NB4 (cell line): ENCODE measurements at places on chromosomes 16 and 17.
A peak's percentile ranks its signal among the peaks of the same experiment; 100 is the strongest.

GRCh38 chr16:11125936-11126335 lies 130.1 kb downstream of the SOCS1 start:
- no peak for DNase-seq

- peak; percentile 52 for DNase-seq
Observed at GRCh38 chr17:28735242-28735722, 6.7 kb downstream of the NEK8 start.

- no peak for DNase-seq
Observed at GRCh38 chr17:4664230-4664629, 22.8 kb upstream of the ALOX15 start.

DNA sequence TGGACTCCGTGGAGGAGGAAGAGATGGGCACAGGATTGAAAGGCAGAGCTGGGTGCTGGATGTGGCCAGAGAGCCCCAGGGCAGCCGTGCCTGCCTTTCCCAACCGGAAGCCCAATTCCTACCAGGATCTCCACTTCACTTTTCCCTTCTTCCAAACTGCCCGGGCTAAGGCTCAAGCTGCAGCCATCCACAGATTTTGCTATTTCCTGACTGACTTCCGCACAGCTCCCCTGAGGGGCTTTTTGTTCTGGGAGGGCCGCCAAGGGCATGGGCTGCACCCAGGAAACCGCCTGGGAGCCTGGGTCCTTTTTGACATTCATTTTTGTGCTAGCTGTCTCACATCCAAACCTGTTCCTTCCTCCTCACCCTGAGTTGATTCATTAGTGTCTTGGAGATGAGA lies 4.2 kb downstream of the SHISA6 start:
- no peak for DNase-seq

- no peak for DNase-seq
Observed at GRCh38 chr17:65270499-65271253, 133.5 kb downstream of the RGS9 start.

DNA sequence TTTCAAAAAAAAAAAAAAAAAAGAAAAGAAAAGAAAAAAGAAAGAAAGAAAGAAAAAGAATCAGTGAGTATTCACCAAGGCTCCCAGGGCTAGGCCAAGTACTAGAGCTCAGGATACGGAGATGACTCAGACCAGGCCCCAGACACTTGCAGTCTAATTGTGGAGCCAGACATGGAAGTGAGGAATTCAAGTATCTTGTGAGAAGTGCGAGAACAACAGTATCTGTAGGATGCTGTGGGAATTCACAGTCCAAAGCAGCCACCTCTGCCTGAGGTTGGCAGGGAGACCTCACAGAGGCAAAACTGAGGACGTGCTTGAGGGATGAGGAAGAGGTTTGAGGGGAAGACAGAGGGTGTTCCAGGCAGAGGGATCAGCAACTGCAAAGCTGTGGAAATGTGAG lies 14.0 kb upstream of the ALDOA start:
- no peak for DNase-seq

GRCh38 chr16:70258946-70259345 lies 7.2 kb upstream of the EXOSC6 start:
- no peak for DNase-seq

DNA sequence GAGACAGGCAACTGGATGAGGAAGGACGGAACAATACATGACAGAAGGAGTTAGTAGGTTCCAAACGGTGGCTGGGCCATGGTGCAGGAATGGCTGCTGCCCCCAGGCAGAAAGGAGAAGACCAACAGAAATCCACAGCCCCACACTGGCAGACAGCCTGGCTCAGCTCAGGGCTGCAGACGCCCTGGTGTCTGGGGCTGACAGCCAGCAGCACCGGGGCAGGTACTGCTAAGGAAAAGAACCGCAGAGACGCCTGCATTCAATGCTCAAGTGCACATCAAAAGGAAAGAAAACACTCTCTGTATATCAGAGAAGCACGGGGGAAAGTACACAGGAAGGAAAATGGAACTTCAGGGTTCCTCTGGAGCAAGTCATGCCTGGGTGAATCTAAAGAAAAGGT lies 53.4 kb downstream of the GAS7 start:
- no peak for DNase-seq

DNA sequence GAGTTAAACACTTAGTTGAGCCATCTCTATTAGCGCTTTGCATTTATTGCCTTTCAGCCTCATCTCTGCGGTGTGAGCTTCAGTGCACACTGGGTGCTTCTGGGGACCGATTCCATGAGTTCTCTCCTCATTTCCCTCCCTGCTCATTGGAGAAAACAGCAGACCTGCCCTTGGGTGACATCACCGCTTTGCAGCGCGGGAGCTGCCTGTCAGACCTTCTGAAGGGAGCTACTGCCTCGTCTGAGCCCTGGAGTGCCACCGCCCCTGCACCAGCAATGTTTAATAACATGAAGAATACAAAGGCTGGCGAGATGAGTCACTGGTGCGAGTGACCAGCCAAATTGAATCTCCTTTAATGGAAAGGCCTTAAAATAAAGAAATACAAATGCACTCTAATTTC lies 30.2 kb upstream of the CPPED1 start:
- DNase-seq, result no peak

DNA sequence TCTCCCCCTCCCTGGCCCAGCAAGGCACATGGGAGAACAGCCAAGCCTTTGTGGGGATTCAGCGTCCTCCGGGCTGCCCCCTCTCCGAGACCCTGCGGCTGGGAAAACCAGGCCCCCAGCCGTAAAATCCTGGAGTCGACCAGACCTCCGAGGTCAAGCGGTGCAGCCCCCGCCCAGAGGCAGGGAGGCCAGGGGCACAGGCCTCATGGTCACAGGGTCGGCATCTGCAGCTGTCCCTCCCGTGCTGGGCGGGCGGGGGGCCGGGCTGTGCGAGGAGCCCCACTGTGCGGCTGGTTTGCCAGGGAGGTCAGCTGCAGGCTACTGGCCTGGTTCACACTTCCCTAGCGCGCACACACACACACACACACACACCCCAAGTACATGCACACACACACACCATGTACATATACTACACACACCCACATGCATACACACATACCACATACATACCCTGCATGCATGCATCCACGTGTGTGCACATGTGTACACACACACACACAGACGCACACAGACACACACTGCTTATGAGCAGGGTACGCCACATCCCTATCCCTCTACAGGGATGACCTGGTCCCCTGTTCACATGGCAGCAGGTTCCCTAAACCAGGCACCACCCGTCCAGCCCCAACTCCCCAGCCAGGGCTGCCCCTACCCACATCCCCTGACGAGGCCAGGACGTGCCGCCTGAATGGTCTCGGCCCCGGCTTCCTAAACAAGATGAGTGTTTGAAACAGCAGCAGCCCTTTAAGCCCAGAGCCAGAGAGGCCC lies 108.9 kb upstream of the CIBAR2 start:
- no peak for DNase-seq

GRCh38 chr16:68995011-68995504 lies 110.4 kb upstream of the HAS3 start:
- DNase-seq, result peak; percentile 52

GRCh38 chr16:75280331-75280804 lies 28.9 kb upstream of the BCAR1 start:
- no peak for DNase-seq

GRCh38 chr17:10421900-10422542 lies at the start of gene MYH8:
Gene MYH8 (minus strand): TSS chr17:10421950. CDS start chr17:10420227, 1,723 bp downstream.
- DNase-seq, result no peak

- peak; percentile 44 for DNase-seq
Observed at GRCh38 chr16:8571061-8571596, 19.2 kb downstream of the TMEM114 start.

DNA sequence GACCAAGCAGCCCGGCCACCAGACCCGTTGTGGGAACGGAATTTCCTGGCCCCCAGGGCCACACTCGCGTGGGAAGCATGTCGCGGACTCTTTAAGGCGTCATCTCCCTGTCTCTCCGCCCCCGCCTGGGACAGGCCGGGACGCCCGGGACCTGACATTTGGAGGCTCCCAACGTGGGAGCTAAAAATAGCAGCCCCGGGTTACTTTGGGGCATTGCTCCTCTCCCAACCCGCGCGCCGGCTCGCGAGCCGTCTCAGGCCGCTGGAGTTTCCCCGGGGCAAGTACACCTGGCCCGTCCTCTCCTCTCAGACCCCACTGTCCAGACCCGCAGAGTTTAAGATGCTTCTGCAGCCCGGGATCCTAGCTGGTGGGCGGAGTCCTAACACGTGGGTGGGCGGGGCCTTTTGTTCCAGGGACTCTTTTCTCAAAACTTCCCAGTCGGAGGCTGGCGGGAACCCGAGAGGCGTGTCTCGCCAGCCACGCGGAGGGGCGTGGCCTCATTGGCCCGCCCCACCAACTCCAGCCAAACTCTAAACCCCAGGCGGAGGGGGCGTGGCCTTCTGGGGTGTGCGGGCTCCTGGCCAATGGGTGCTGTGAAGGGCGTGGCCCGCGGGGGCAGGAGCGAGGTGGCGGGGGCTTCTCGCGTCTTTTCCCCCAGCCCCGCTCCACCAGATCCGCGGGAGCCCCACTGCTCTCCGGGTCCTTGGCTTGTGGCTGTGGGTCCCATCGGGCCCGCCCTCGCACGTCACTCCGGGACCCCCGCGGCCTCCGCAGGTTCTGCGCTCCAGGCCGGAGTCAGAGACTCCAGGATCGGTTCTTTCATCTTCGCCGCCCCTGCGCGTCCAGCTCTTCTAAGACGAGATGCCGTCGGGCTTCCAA lies at the start of gene SLC2A4:
Gene SLC2A4 (plus strand): TSS at position 645 of the 879 bp plus-strand sequence. CDS start 217 bp downstream, at position 862.
- peak; percentile 91 for DNase-seq

GRCh38 chr17:56966338-56966737 lies 5.5 kb upstream of the COIL start:
- DNase-seq, result no peak

- peak; percentile 71 for DNase-seq
Observed at GRCh38 chr16:4330277-4330874, 14.5 kb downstream of the GLIS2 start.

DNA sequence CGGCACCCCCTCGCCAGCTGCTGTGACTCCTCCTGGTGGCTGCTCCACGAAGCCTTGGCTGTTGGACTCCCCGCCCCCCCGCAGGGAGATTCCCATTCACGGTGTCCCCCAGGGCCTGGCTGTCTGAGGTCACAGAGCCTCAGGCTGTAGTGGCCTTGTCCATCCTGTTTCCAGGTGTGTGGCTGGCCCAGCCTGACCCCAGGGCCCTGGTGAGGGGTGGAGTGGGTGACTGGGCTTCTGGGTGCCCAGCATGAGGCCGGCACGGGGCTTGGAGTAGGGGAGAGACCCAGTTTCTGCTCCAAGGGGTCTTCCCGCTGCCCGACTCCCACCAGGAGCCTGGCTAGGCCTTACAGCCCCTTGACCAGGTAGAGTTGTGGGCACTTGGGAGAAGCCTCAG lies 10.4 kb downstream of the PRSS27 start:
- DNase-seq, result no peak

- no peak for DNase-seq
Observed at GRCh38 chr17:78322327-78322857, 37.5 kb downstream of the SOCS3 start.

GRCh38 chr17:69744512-69745070 lies 330.1 kb downstream of the MAP2K6 start:
- DNase-seq, result no peak

DNA sequence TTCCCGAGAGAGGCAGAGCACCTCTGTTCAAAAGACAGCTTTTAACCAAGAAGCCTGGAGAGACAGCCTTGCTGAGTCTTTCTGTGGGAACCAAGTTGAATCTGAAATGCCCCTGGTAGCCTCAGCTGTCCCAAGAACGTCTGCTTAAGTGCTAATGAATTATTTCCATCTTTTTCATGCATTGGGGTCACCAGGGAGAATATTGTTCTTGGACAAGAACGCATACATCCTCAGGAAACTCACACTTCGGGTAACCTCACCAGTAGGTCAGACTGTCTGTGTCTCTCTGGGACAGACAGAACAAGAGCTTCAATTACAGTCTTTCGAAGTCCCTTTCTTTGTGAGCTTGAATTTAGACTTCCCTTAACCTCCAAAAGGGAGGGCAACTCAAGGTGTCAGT lies 134.6 kb upstream of the ADAMTS18 start:
- DNase-seq, result no peak

- peak; percentile 18 for DNase-seq
Observed at GRCh38 chr17:4631836-4632580, 9.5 kb downstream of the ALOX15 start.

- DNase-seq, result peak; percentile 79
Observed at GRCh38 chr16:28491230-28491969, 474 bp downstream of the CLN3 start.

DNA sequence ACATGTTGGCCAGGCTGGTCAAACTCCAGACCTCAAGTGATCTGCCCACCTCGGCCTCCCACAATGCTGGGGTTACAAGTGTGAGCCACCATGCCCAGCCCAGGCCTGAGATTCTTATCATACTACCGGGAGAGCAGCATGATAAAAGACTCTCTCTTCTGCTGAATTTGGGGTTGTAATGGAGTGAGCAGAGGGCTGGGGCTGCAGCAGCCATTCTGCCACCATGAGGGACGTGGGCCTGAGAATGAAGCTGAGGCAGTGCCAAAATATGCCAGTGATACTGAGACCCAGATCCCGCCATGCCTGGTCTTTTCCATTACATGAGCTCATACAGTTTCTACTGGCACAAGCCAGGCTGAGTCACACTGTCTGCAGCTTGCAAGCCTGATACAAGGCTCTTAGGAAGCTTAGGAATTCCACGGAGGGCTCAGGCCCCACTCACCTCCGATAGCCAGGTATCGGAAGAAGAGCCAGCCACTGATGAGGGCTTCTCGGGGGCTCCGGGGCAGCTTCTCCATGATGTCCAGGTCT lies 19.6 kb upstream of the P2RX1 start:
- DNase-seq, result no peak

- DNase-seq, result peak; percentile 83
Observed at GRCh38 chr16:84730406-84731106, 30.8 kb downstream of the USP10 start.

- peak; percentile 68 for DNase-seq
Observed at GRCh38 chr16:84618581-84619460, 943 bp upstream of the COTL1 start.

- DNase-seq, result peak; percentile 97
Observed at GRCh38 chr16:70746040-70746707, 54.8 kb downstream of the VAC14 start.

GRCh38 chr17:66677201-66677981 lies 157.5 kb upstream of the CACNG5 start:
- DNase-seq, result no peak

DNA sequence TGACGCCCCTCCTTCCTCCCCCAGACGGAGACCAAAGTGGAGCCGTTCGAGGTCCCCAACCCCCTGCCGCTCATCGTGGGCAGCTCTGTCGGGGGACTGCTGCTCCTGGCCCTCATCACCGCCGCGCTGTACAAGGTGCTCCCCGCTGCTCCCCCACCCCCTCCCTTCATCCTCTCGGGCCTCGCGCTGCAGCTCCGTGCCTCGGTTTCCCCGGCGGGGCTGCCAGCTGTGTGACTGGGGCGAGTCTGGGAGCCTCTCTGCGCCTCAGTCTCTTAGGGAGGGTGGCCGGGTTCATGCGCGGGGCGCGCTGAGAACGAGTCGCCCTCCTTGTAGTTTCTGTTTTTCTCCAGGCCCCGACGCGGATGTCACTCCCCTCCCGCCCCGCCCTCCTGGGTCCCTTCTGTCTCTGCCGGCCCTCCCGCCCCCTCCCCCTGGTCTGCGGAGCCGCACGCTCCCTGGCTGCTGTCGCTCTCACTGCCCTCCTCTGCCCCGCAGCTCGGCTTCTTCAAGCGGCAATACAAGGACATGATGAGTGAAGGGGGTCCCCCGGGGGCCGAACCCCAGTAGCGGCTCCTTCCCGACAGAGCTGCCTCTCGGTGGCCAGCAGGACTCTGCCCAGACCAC lies 23.7 kb upstream of the ITGAX start:
- peak; percentile 62 for DNase-seq
